T-helper 17 cell (primary cell): ENCODE measurements at places on chromosomes 2 and 18.
A peak's percentile ranks its signal among the peaks of the same experiment; 100 is the strongest.

- no peaks in the 10 kb centered on the region for H3K27me3 ChIP-seq
- peak overlapping the region; percentile 93 for H3K27ac ChIP-seq
- peaks cover 41% of the 10 kb centered on the region for H3K4me1 ChIP-seq
- no peak for DNase-seq
- no peak overlapping the region for H3K4me3 ChIP-seq
Measured at GRCh38 chr2:191636235-191636543, 41.7 kb upstream of the NABP1 start.

DNA sequence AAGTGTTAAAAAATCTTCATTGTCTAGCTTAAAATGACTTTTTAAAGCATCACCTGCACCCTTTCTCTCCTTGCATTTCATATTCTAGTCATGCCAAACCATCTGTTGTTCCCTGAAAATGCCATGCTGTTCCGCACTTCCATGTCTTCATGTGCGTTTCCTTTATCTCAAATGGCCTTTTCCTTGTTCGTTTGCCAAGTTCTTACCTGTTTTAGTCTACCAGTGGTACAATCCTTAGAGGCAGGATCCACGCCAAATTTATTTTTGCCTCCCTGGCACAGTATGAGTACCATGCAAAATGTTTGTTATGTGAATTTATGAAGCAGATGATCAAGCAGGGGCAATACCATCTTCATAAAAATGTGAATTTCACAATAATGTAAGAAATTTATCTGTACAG, 37.0 kb downstream of the TMEFF2 start:
- H3K4me1 ChIP-seq: peaks cover 5% of the 10 kb centered on the region
- no peak for DNase-seq
- peaks cover 22% of the 10 kb centered on the region for H3K27me3 ChIP-seq
- no peak overlapping the region for H3K27ac ChIP-seq

DNA sequence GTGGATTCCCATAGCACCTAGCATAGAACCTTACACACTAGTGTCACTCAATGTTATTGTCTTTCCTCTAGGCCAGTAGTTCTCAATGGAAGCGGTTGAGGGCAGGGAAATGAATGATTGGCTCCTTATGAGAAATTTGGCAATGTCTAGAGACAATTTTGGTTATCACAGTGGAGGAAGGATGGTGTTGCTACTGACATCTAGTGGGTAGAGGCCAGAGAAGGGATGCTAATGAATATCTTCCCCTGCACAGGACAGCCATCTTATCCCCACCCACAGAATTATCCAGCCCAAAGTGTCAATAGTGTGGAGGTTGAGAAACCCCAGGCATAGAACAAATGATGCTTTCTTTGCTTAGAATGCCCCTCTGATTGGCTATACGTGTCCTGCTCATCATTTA, 15.8 kb downstream of the C18orf63 start:
- peaks cover 4% of the 10 kb centered on the region for H3K4me1 ChIP-seq
- H3K4me3 ChIP-seq: no peak overlapping the region
- no peak overlapping the region for H3K27ac ChIP-seq
- DNase-seq: no peak
- peaks cover 36% of the 10 kb centered on the region for H3K27me3 ChIP-seq
- no peaks in the 10 kb centered on the region for H3K36me3 ChIP-seq

DNA sequence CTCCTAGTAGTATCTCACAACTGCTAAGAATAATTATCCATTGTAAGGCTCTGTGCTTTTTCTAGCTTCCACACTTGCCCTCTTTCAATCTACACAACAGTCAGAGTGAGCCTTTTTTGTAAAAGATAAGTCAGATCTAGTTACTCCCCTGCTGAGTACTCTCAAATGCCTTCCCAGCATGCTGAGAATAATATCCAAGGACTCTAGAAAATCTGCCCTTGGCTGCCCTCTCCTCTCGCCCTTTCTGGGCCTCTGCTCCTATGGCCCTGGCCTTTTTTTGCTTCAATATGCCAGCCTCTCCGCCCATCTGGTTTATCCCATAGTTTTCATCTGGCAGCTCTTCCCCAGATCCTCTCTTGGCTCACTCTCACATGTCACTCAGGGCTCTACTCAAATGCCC, 455.9 kb upstream of the UBE2E3 start:
- H3K27me3 ChIP-seq: peaks cover 10% of the 10 kb centered on the region
- peaks cover 4% of the 10 kb centered on the region for H3K4me1 ChIP-seq
- no peak overlapping the region for H3K4me3 ChIP-seq
- H3K36me3 ChIP-seq: no peaks in the 10 kb centered on the region
- DNase-seq: no peak

- H3K27ac ChIP-seq: no peak overlapping the region
- peaks cover 23% of the 10 kb centered on the region for H3K27me3 ChIP-seq
- H3K4me1 ChIP-seq: no peaks in the 10 kb centered on the region
- peaks cover 2% of the 10 kb centered on the region for H3K36me3 ChIP-seq
- H3K4me3 ChIP-seq: no peak overlapping the region
- DNase-seq: no peak
Measured at GRCh38 chr2:235835810-235836209, 332.4 kb downstream of the GBX2 start.

GRCh38 chr2:173948842-173949241, 16.3 kb downstream of the SP3 start:
- H3K36me3 ChIP-seq: peaks cover 6% of the 10 kb centered on the region
- peak overlapping the region; percentile 49 for H3K4me3 ChIP-seq
- H3K27me3 ChIP-seq: no peaks in the 10 kb centered on the region
- H3K27ac ChIP-seq: no peak overlapping the region
- DNase-seq: no peak

GRCh38 chr18:76489081-76489480, 6.0 kb downstream of the ZNF516 start:
- peaks cover 46% of the 10 kb centered on the region for H3K4me1 ChIP-seq
- no peaks in the 10 kb centered on the region for H3K36me3 ChIP-seq
- H3K4me3 ChIP-seq: no peak overlapping the region
- H3K27ac ChIP-seq: no peak overlapping the region
- peaks cover 23% of the 10 kb centered on the region for H3K27me3 ChIP-seq
- no peak for DNase-seq

DNA sequence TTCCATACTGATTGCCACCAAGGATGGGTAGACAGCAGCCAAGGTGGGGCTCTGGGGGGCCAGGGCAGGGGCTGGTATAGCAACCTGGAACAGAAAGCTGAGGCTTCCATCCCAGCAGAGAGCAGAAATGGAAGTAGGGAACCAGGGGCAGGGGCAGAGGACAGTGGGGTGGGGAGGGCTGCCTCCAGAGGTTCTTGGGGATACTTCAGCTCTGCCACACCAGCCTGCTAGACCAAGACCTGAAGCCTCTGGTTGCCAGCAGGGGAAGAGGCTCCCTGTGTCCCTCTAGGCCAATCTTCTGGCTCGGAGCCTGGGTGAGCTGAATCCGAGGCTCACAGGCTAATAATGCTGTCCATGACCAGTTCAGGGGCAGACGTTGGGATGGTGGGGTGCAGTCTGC, 329.0 kb downstream of the DYSF start:
- no peak for DNase-seq
- no peak overlapping the region for H3K27ac ChIP-seq
- H3K4me1 ChIP-seq: no peaks in the 10 kb centered on the region
- no peaks in the 10 kb centered on the region for H3K36me3 ChIP-seq
- H3K4me3 ChIP-seq: no peak overlapping the region
- peaks cover 46% of the 10 kb centered on the region for H3K27me3 ChIP-seq

- peaks cover 3% of the 10 kb centered on the region for H3K36me3 ChIP-seq
- H3K4me1 ChIP-seq: peaks cover 76% of the 10 kb centered on the region
- H3K27me3 ChIP-seq: no peaks in the 10 kb centered on the region
Measured at GRCh38 chr2:105803773-105804172, 59.1 kb downstream of the NCK2 start.
